ENCODE measurements at places on chromosomes 6 and 20. TPM values are rescaled to one million over a fixed set of nuclear protein-coding genes. Genes with fewer than 3 reads are reported as not detected.

OR2H2 gene
- total RNA-seq = not detected

TFAP2D gene
- total RNA-seq = not detected

TPBG gene
- total RNA-seq = not detected

SLCO4A1 gene
- 41.0 TPM for total RNA-seq

EPPIN gene
- total RNA-seq = not detected

PYGB gene
- total RNA-seq = 35.7 TPM

C20orf144 gene
- 0.29 TPM for total RNA-seq

UNC93A gene
- total RNA-seq = not detected

PGK2 gene
- not detected for total RNA-seq

BCAS4 gene
- 7.2 TPM for total RNA-seq

PET117 gene
- total RNA-seq = 14.6 TPM

MPC1 gene
- 24.1 TPM for total RNA-seq

OPN5 gene
- not detected for total RNA-seq

NUP43 gene
- total RNA-seq = 68.3 TPM

MDFI gene
- not detected for total RNA-seq

MCHR2 gene
- total RNA-seq = not detected

PDYN gene
- total RNA-seq = not detected

RNF5 gene
- total RNA-seq = 47.0 TPM

CENPB gene
- 73.1 TPM for total RNA-seq

TRDN gene
- total RNA-seq = not detected

DLGAP4 gene
- 51.8 TPM for total RNA-seq

BMP7 gene
- 0.80 TPM for total RNA-seq

PLCB4 gene
- total RNA-seq = not detected

CFB gene
- 0.59 TPM for total RNA-seq

TAP1 gene
- 509 TPM for total RNA-seq

TRIM40 gene
- total RNA-seq = not detected

SF3B5 gene
- 150 TPM for total RNA-seq

CD24 gene
- 0.39 TPM for total RNA-seq

RNF39 gene
- not detected for total RNA-seq

BPIFB1 gene
- not detected for total RNA-seq

MYT1 gene
- not detected for total RNA-seq

CDSN gene
- not detected for total RNA-seq

SLC17A9 gene
- 2.5 TPM for total RNA-seq

RAET1L gene
- not detected for total RNA-seq

DSP gene
- not detected for total RNA-seq

WASF1 gene
- 0.44 TPM for total RNA-seq

ECT2L gene
- not detected for total RNA-seq

GPX5 gene
- not detected for total RNA-seq

ADAM33 gene
- not detected for total RNA-seq

LATS1 gene
- total RNA-seq = 43.5 TPM

TBCC gene
- 35.0 TPM for total RNA-seq

UNC5CL gene
- total RNA-seq = 2.1 TPM

C20orf204 gene
- 14.7 TPM for total RNA-seq

ROMO1 gene
- total RNA-seq = 86.0 TPM

MMP24 gene
- 0.12 TPM for total RNA-seq

SCRT2 gene
- total RNA-seq = not detected

BPIFB4 gene
- total RNA-seq = not detected

DEFB132 gene
- total RNA-seq = not detected

CALHM6 gene
- total RNA-seq = 86.6 TPM

KCNK16 gene
- not detected for total RNA-seq

PLN gene
- total RNA-seq = not detected

HNF4A gene
- not detected for total RNA-seq

MRPL14 gene
- total RNA-seq = 53.9 TPM

THBS2 gene
- not detected for total RNA-seq

DLK2 gene
- 0.39 TPM for total RNA-seq

Data from T-helper 1 cell treated with Interleukin-12 subunit alpha and Interleukin-12 subunit beta and Interleukin-4 antibody, amounts not matched to agents 30 ng/mL and 1 ng/mL, for 36 hours (primary cell).